ENCODE measurements at places on chromosomes 4 and X. TPM values are rescaled to one million over a fixed set of nuclear protein-coding genes. Genes with fewer than 3 reads are reported as not detected.

- DNase-seq, result no peak
Observed at GRCh38 chr4:184448821-184449220, 25.5 kb downstream of the IRF2 start.

GRCh38 chrX:23668335-23668734, 1.0 kb downstream of the PRDX4 start:
- DNase-seq, result no peak

- DNase-seq, result no peak
Observed at GRCh38 chr4:76977736-76978350, 28.3 kb downstream of the SEPTIN11 start.

- peak; percentile 19 for DNase-seq
Observed at GRCh38 chrX:56233682-56234081, 1.5 kb downstream of the KLF8 start.

- no peak for DNase-seq
Observed at GRCh38 chr4:65954416-65954815, 284.1 kb upstream of the EPHA5 start.

DNA sequence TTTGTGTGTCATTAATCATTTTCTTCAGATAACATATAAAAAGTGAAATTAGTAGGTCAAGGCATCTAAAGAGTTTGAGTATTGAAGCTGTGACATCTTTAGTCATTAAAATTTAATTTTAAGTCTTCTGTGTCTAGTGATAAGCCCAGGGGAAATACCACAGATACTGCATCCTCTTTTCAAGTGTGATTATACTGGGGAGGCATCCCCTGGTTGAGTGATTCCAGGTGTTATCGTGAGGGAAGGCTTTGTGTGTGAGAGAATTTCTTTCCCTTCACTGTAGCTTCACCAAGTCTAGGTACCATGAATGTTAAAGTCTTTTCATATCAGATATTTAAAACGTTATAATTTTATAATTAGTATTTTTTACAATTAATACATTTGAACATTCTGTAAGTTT, 193.4 kb downstream of the FRAS1 start:
- DNase-seq, result no peak

The PPP4R3C gene
- total RNA-seq, result not detected

The GPRIN3 gene
- total RNA-seq, result 9.8 TPM

The SAT1 gene
- total RNA-seq, result 154 TPM

- DNase-seq, result no peak
Observed at GRCh38 chr4:72063726-72064125, 31.9 kb downstream of the NPFFR2 start.

DNA sequence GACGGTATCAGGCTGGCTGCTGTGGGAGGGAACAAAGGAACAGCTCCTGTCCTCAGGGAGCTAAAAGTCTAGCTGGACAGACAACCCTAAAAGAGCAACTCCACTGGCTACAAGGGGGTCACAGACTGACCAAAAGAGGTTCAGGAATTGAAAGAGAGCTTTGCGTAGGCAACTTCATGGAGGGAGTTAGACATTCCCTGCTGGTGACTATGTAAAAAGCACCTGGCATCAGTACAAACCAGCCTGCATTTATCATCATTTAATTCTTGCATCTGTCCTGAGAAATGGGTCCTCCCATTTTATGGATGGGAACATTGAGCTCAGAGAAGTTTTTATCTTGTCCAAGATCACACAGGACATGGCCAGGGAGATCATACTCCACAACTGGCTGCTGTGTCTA, 1.4 kb upstream of the LGI2 start:
- no peak for DNase-seq

GRCh38 chr4:3830774-3831528, 64.8 kb downstream of the ADRA2C start:
- DNase-seq, result no peak

GRCh38 chr4:24914460-24914859, 1.6 kb upstream of the CCDC149 start:
- DNase-seq, result no peak

DNA sequence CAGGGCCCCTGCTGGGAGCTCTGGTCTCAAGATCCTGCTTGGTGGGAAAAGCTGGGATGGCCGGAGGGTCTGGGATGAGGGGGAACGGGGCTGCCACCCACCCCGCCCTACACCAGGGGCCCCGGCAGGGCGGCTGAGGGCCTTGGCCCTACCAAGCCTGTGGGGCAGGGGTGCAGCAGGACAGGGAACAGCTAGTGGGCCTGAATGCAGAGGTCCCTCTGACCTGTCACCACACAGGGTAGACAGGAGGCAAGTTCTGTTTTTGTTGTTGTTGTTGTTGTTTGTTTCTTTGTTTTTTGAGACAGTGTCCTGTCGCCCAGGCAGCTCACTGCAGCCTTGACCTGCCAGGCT, 332 bp upstream of the RENBP start:
- no peak for DNase-seq

- no peak for DNase-seq
Observed at GRCh38 chrX:37873220-37873619, 25.8 kb upstream of the DYNLT3 start.

- DNase-seq, result no peak
Observed at GRCh38 chrX:40101430-40101802, 3.7 kb upstream of the BCOR start.

DNA sequence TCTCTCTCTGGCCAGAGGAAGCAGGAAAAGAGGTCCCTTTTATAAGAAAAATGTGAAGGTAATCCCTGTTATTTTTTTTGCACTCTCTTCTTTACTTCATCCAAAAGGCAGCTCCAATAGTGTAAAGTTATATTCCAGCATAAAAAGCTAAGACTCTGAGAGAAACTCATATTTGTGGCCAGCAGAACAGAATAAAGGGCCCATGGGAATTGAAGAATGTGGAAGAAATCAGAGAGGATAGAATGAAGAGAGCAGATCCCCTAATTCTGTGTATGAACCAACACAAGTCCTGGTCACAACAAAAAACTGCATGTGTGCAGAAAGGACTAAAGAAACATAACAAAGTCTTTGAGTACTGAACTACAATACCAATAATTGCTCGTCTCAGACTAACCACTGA, 22.3 kb downstream of the RPS6KA6 start:
- DNase-seq, result no peak

GRCh38 chrX:129590596-129590995, 50.5 kb downstream of the OCRL start:
- no peak for DNase-seq

GRCh38 chr4:6907658-6908191, 1.9 kb upstream of the TBC1D14 start:
- peak; percentile 63 for DNase-seq

DNA sequence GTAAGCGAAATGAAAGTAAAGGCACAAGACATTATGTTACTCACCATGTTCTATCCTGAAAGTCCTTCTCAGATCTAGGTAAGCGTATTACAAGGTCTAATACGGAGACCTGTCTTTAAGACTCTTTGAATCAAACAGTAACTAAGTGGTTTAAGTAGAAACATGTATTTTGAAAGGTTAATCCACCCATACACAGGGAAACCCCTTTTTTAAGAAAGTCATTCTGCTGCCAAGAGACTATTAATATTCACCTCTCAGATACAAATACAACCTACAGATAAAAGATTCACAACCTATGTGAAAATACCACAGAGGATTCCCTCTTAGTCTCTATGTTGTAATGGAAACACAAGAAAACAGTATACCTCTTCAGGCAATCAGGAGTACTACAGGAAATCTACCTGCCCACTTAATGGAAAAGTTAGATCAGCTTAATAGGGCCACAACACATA, 63.2 kb upstream of the TNIP3 start:
- DNase-seq, result no peak

DNA sequence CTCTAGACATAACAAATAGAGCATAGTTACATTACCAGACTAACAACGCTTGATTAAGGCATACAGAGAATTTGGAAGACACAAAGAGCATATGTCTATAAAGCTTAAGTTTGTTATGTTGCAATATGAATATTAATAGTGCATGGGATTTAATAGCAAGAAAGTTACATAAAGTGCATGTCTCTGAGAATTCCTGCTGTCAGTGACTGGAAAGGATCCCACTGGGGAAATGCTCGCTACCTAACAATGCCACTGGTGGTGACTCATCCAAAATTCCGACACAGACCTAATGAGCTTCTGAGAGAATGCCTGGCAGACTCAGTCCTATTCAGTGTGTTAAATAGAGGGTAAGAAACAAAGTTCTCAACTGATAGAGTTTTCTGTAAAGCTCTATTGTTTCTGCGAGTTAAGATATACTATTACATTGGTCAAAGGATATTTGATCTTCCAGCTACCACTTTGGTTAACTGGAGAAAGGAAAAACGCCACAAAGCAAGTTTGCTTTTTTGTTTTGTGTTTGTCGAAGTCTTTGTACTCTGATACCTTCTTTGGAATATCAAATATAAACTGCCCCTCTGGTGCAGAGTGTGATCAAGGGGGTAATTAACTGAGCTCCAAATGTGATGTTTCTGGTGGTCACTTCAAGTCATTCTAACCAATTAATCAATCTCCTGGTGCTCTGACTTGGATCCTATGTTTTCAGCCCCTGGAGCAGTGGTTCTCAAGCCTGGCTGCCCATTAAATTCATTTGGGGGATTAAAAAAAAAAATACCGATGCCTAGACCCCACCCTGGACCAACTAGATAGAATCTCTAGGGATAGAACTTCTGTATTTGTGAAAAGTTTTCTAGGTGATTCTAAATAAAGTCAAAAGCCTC, 107.9 kb downstream of the PALLD start:
- no peak for DNase-seq

DNA sequence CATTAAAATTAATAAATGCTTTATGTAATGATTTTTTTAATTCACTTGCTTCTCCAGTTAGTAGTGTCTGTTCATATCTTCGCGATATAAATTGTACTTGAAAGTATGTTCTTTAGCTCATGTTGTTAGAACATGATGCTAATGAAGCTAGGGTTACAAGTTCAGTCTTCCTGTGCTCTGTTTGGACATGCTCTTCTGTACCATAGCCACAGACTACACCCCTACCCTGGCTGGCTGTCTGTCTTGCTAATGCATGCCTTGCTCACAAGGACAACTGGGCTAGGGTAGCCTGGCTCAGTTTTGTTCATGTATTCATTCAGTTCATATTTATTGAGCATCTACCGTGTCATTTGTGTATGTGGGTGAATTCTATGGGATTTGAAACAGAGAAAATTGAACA, 50.8 kb upstream of the MTMR1 start:
- no peak for DNase-seq

DNA sequence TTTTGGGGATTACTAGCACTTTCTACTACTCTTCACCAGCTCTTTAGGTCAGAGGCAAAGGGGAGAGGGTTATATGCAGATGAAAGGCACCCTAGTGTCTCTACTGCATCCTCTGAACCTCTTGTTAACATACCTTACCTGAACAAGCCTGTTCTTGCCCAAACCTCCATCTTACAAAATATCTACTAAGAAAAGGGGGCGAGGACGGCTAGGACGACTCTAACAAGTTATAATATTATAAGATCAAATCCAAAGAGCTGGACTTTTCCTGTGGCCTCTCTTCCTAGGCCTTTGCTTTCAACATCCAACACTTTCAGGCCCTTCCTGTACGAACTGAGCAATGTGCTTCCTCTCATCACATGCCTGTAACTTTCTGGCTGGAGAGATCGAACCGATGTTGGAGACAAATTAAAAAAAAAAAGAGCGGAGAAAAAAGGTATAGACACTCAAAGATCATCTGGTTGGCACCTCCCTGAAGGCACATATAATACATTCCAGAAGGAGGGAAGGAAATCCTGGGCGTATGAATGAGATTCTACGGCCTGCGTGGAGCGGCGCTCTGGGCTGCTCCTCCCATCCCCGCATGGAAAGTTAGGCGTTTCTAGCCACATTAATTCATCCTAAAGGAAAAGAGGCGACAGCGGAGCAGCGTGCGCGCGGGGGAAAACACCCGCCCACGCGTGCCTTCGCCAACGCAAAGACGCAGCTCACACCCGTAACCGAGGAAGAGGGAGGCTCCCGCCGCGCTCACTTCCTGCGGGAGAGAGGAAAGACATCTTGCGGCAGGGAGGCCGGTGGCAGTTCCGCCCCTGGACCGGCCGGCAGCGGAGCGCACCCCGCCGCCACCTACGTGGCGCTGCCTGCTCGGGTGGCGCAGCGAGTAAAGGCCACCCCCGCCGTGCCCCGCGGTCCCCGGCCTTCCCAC, 808 bp downstream of the PRDM5 start:
- DNase-seq, result peak; percentile 67

DNA sequence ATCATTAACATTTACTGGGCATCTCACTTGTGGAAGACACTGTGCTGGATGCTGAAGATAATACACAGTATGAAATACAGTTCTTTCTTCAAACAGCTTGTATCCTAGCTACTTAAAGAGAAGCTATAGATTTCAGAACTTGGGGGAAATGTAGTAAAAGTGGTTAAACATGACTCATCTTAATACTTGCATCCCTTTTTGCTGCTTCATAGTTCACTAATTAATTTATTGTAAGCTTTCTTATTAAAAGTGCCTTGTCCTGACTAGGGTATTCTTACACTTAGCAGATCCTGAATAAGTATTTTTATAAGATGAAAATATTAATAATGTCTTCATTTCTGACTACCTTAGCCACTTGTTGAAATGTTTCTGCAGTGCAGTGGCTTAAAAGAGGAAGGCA, 132.8 kb upstream of the STIM2 start:
- DNase-seq, result no peak

DNA sequence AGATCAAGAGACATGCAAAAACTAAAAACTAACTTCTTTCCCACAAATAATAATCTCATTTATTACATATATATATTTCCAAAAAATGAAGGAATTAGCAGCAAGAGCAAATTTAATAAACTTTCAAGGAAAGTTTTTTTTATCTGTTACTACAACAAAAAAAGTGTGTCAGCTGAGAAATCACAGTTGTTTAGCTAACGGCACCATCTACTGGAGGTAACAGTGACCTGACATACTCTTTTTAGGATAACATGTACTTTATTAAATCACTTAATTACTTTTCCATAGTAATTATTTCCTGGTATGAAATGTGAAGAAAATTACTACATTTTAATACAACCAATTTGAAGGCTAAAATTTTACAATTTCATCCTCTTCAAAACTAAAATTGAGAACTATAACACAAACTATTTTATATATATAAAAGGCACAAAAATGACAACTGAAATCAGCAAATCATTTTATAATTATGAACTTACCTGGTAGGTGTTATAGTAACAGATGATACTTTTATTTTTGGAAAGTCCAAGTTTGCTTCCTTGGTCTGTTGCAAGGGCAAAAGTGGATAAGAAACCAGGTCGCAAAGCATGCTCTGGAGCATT, 9.1 kb downstream of the LAMTOR3 start:
- DNase-seq, result no peak

- no peak for DNase-seq
Observed at GRCh38 chrX:18946157-18946556, 37.8 kb downstream of the PHKA2 start.

GRCh38 chr4:166318810-166319525, 445.9 kb downstream of the TLL1 start:
- no peak for DNase-seq

DNA sequence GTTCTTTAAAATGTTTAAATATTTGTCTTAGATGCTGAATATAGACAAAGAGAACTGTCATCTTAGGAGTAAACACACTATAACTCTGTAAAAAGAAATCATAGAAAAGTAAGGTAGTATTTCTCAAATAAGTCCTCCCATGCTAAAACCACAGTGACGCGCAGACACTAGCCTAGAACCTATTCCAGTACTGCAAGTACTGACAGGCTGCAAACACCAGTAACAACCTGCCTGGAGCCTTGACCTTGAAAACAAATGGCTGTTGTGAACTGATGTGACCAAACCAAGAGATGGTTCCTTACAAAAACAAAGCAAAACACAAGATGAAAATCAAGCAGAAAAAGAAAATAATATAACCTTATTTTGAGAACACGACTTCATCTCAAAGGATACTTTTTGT, 8.5 kb downstream of the TIFA start:
- no peak for DNase-seq

GRCh38 chr4:170271723-170272122, 182.0 kb upstream of the AADAT start:
- no peak for DNase-seq
